Stimulated activated CD8-positive, alpha-beta memory T cell treated with anti-CD3 and anti-CD28 coated beads, Interleukin-15, amount 100 ng/mL, for 48 hours (primary cell): ENCODE measurements at places on chromosomes 6 and 20.
A peak's percentile ranks its signal among the peaks of the same experiment; 100 is the strongest.

DNA sequence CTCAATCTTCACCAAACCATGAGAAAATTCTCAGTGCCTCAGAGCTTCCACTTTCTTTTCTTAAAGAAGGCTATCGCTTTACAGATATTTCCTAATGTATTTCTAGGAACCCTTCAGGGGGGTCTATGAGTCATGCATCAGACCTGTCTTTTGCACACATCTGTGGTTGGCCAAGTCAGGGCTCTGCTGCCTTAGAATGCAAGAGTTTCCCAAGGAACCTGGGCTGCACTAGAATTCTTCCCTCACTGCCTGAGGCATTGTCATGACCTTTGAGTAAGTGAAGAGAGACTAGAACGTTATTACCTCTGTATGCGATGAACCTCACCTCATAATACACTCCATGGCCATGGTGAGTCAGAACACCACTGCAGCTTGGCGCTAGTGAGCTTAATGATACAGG is 365.0 kb upstream of the ID4 start:
- no peak for DNase-seq

DNA sequence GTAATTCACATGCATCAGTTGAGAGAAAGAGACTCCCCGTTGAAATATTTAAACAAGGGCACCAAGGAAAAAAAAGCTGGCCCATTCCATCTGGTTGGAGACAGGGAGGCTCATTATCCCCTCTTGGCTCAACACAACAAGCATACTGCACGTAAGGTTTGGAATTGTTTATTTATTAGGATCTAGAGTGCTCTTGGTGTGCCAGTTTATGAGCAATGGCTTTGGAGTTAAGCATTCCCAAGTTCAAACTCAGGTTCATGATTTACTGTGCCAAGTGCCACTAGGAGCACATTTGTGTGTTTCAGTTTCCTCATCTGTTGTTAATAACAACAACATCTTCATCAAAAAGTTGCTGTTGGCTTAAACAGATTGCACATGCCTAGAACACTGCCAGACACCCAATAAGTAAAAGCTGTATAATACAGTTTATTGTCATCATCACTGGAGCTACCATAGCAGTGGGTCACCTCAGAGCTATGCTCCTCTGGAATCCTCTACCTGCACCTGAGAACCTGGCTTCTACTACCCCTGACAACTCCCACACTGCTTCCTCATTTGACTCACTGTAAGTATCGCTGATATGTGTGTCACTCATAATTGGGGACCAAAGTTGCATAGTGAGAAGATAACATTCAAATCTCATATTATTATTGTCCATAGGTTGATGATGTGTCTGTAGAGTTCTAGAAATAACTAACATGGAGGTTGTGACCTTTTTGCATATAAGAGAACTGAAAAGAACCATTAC is 5.4 kb downstream of the SLC17A3 start:
- no peak for DNase-seq

DNA sequence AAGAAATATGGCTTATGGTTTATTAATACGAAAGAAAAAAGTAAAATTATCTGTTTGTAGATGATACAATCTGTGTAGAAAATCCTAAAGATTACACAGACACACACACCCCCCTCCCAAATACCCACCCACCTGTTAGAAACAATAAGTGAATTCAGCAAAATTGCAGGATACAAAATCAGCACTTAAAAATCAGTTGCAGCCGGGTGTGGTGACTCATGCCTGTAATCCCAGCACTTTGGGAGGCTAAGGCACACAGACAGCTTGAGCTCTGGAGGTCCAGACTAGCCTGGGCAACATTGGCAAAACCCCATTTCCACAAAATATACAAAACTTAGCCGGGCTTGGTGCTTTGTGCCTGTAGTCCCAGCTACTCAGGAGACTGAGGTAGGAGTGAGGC is 42.3 kb downstream of the NINL start:
- DNase-seq = no peak

GRCh38 chr6:109311471-109311870 is 70.8 kb downstream of the CD164 start:
- no peak for DNase-seq

GRCh38 chr20:3276680-3277015 is 37.7 kb upstream of the SLC4A11 start:
- DNase-seq = no peak

- DNase-seq = no peak
These were observed 11.4 kb downstream of the HLA-E start for GRCh38 chr6:30500421-30501355.

DNA sequence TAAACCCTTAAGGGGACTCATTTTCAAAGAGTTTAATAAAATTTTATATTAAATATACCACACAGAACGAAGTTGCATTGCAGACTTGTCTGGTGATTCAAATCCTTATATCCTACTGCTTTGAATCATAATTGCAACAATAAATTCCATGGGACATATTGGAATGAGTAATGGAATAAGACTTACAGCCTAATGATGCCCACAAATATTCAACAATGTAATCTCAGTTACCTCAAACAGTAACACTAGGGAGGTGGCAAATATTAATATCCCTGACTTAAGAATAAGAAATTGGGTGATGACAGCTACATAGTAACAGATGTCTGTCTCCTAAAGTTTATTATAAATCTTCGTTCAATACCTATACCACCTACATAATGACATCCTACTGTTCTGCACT is 52.6 kb downstream of the BMP5 start:
- no peak for DNase-seq

DNA sequence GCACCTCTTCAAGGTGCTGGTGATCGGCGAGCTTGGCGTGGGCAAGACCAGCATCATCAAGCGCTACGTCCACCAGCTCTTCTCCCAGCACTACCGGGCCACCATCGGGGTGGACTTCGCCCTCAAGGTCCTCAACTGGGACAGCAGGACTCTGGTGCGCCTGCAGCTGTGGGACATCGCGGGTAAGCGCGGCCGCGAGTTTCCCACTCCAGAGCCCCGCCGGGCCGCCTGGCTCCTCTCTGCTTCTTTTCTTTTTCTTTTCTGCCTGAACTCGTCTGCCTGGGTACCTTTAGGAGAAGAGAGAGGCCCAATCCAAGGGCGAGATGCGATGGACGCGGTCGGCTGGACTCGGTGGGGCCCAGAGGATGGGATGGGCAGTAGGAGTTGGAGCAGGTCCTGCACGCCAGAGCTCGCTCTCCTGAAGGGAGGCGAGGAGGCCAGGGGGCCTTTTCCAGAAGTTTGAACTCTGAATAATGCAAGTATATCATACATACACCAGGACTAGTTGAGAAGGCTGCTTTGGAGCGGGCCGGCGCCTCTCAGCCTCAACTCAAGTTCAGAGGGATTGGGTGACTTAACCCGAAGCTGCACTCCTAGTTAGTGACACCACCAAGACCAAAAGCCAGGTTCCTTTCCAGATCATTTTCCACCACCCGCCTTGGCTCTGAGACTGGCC is 445 bp downstream of the RAB32 start:
- DNase-seq = no peak

- DNase-seq = no peak
These were observed 448.7 kb upstream of the JARID2 start for GRCh38 chr6:14796974-14797762.

- DNase-seq = no peak
These were observed 733.3 kb upstream of the SLC35B3 start for GRCh38 chr6:9168669-9169068.

- no peak for DNase-seq
These were observed 384.5 kb upstream of the HSF2 start for GRCh38 chr6:122014961-122015360.

DNA sequence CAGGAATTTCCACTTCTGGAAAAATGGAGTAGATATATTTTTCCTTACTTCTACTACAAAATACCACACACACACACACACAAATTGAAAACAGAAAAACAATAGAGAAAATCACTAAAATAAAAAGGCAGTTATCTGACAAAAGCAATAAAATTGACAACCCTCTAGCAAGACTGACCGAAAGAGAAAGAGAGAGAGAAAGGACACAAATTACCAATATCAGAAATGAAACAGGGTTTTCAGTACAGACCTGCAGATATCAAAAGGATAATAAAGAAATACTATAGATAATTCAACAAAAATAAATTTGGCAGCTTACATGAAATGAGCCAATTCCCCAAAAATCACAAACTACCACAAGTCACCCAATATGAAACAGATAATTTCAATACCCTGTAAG is 104.7 kb downstream of the OPRM1 start:
- no peak for DNase-seq

DNA sequence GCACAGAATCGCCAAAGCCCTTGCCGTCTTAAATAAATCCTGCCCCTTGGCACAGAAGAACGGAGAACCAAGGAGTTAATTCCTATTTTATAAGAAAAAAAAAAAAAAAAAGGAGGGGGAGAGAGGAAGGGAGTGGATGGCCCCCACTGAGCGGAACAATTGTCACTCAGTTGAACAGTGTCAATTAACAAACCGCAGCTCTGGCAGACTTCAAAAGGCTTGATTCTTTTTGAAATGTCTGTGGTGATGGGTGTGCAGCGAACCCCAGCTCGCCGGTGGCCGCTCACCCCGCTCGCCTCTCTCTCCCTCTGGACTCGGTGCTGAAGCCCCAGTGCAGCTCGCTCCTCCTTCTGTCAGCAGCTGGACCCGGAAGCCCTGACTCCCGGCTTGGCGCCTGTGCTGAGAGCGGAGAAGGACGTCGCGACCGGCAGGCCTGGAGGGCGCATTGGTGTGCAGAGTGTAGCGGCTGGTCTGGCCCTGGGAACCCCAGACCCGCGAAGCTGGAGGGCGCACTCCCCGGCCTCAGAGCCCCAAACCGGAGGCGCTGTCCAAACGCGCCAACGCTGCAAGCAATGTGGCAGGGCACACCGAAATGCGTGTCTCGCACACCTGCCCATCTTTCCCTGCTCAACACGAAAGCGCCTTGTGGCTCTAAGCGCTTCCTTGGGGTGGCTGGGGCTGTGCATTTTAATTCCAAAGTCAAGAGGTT is 3.4 kb downstream of the LINC00237 start:
- DNase-seq = no peak

GRCh38 chr20:31720486-31721407 is 1.9 kb downstream of the BCL2L1 start:
- no peak for DNase-seq

DNA sequence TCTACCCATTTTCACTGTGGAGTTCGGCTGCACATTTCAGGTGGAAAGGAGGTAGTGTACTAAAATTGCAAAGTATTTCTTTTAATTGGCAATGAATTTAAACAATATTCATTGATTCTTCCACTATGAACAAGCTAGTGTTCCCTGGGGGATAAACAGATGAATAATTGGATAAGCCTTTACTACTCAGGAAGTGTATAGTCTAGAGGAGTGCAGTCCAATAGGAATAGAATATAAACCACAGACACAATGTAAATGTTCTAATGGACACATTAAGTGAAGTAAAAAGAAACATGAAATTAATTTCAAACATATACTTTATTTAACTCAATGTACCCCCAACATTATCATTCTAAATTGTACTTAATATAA is 28.7 kb downstream of the SGK1 start:
- DNase-seq = no peak

DNA sequence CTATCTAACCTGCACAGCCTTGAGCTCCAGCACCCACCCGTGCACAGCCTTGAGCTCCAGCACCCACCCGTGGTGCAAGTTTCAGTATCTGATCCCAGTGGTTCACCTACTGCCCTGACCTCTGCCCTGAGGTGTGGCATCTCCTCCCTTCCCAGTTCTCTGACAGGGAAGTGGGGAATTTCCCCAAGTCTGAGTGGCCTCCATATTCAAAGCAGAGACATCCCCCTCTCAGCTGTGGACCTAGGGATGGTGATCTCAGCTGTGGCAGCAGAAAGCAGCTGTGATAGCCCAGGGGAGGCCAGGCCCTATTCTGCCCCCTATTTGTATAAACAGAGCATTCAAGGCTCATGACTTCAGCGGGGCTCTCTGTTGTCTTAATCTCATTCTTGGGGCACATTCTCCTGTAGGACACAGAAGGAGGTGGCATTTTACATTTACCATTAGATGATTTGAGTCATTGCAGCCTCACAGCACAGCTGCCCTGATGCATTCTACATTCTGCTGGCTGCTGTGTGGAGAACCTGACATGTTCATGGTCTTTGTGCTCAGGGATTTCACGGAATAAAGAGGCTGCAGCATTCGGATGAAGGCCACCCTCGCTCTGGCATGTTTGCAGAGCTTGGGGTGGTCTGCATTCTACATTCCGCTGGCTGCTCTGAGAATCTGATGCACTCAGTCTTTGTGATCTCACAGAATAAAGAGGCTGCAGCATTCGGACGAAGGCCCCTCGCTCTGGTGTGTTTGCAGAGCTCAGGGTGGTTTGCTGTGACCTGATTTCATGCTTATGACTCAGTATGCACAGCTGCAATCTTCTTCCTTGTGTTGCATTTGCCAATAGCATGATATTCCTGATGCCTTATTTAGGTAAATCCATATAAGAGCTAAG is 16.9 kb downstream of the GPR31 start:
- no peak for DNase-seq

- DNase-seq = no peak
These were observed 190.8 kb downstream of the GMDS start for GRCh38 chr6:2054516-2055067.

DNA sequence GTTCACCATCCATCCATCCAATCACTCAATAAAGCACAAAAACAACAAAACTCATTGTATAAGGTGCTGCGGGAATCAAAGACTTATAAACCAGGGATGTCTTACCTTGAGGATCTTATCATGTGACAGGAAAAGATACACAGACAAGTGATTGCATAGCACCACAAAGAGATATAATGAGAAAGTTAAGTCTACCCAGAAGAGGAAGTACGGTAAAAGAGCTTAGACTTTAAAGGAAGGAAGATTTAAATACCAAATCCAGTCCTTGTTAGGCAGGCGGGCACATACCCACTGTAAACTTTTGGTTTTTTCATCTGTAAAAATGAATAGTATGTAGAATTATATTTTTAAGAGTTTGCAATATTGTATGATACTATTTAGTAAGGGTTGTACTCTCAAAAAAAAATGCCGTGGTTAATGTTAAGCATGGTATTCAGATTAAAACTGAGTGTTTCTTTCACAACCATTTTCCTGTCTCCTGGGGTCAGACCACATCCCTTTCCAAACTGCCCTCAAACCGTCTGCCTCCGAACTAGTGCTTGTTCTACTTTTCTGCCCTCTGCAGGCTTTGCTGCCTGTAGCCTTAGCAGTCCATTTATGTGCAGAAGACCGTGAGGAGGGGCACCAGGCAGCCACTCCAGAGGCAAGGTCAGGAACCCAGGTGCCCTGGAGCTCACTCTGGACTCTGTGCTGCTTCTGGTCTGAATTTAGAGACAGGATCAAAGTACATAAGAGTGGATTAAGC is 179.5 kb upstream of the SYNDIG1 start:
- peak; percentile 4 for DNase-seq
